ENCODE measurements at places on chromosomes 1 and 21. TPM values are rescaled to one million over a fixed set of nuclear protein-coding genes. Genes with fewer than 3 reads are reported as not detected.

Gene RNU1-2
- 3,774 TPM for total RNA-seq

Gene KAZN
- total RNA-seq = 0.14 TPM

Gene COL16A1
- total RNA-seq = 0.92 TPM

Gene FCER1G
- total RNA-seq = 1.4 TPM

Gene CNR2
- total RNA-seq = 0.92 TPM

Gene TNFRSF14
- 158 TPM for total RNA-seq

Gene PYCR2
- 30.6 TPM for total RNA-seq

Gene KRTAP19-1
- total RNA-seq = not detected

Gene GNG12
- total RNA-seq = not detected

Gene GJB3
- total RNA-seq = not detected

Gene GPR37L1
- not detected for total RNA-seq

Gene MAEL
- total RNA-seq = not detected

Gene ZBTB8A
- total RNA-seq = not detected

Gene REN
- total RNA-seq = not detected

Gene HYI
- 9.4 TPM for total RNA-seq

Gene AMY2A
- not detected for total RNA-seq

Gene C4BPA
- not detected for total RNA-seq

Gene ST6GALNAC3
- total RNA-seq = 1.4 TPM

Gene NRAS
- total RNA-seq = 46.4 TPM

Gene LMOD1
- total RNA-seq = not detected

Gene RUNX3
- total RNA-seq = 424 TPM

Gene UBE2U
- total RNA-seq = not detected

Gene RASSF5
- 209 TPM for total RNA-seq

Gene ID3
- total RNA-seq = 44.2 TPM

Gene HPCAL4
- 12.1 TPM for total RNA-seq

Gene RBP7
- not detected for total RNA-seq

Gene FMO4
- 1.0 TPM for total RNA-seq

Gene UBL4B
- not detected for total RNA-seq

Gene MX1
- total RNA-seq = 69.1 TPM

Gene KRTAP12-2
- not detected for total RNA-seq

Gene NLRP3
- total RNA-seq = 4.1 TPM

Gene ATP1A4
- total RNA-seq = not detected

Gene DDR2
- total RNA-seq = 0.38 TPM

Gene ENAH
- 0.08 TPM for total RNA-seq

Gene NEXN
- total RNA-seq = 0.17 TPM

Gene MYBPH
- not detected for total RNA-seq

Gene TNFRSF1B
- total RNA-seq = 100 TPM
